ENCODE measurements at places on chromosomes 4 and X.

DNA sequence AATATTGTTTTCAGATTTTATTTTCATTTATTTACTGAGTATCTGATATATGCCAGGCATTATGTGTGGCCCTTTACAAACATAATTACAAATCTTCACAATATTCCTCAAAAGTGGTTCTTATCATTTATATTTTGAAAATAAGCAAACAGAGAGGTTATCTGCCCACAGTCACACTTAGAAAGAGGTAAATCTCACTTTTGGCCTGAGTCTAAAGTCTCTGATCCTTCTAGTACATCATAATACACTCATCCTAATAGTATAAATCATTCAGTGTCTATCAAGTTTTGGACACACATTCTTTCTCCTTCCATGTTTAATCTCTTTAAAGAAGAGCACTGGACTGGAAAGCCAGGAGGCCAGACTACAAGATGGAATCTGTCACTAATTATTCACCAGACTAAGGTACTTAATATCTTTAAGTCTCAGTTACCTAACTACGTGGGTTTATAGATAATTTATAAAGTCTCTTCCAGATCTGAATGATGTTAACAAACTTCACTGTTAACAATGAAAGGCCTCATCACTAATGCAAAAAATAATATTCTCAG, 281.3 kb downstream of the PPP3CA start:
- H3K36me3 ChIP-seq, result peaks cover 24% of the 10 kb centered on the region
- no peak for DNase-seq
- no peak overlapping the region for H3K27ac ChIP-seq
- no peak overlapping the region for H3K4me3 ChIP-seq
- H3K27me3 ChIP-seq, result no peaks in the 10 kb centered on the region

DNA sequence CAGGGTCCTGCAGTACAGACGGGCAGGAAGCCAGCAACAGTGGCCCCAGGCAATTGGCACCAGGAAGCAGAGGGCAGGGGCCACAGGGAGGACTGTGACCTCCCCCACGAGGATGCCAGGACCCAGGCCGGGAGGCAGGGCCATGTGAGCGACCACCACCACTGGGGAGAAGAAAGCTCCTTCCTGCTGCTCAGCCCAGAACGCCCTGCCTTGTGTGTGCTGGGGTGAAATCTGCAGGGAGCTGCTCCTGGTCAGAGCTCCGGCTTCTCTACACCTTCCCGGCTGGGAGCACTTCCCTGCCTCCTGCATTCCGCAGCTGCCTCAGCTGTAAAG, 100.4 kb downstream of the HMX1 start:
- H3K4me3 ChIP-seq, result no peak overlapping the region
- H3K4me1 ChIP-seq, result no peaks in the 10 kb centered on the region
- H3K27ac ChIP-seq, result no peak overlapping the region
- no peak for DNase-seq

DNA sequence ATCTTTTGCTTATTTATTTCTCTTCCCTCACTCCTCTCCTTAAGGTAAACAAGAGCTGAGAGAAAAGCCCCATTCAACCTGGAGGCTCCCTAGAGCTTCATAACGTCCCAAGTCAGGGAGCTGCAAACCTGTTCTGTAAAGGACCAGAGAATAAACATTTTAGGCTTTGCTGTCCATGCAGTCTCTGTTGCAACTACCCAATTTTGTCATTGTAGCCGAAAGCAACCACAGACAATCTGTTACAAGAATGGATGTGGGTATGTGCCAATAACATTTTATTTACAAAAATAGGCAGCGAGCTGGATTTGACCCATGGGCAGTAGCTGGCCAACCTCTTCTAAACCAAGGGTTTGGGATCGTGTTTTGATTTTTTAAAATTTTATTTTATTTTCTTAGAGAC, 71.3 kb upstream of the TBL1X start:
- DNase-seq, result no peak
- peaks cover 20% of the 10 kb centered on the region for H3K4me1 ChIP-seq
- H3K27ac ChIP-seq, result no peak overlapping the region

DNA sequence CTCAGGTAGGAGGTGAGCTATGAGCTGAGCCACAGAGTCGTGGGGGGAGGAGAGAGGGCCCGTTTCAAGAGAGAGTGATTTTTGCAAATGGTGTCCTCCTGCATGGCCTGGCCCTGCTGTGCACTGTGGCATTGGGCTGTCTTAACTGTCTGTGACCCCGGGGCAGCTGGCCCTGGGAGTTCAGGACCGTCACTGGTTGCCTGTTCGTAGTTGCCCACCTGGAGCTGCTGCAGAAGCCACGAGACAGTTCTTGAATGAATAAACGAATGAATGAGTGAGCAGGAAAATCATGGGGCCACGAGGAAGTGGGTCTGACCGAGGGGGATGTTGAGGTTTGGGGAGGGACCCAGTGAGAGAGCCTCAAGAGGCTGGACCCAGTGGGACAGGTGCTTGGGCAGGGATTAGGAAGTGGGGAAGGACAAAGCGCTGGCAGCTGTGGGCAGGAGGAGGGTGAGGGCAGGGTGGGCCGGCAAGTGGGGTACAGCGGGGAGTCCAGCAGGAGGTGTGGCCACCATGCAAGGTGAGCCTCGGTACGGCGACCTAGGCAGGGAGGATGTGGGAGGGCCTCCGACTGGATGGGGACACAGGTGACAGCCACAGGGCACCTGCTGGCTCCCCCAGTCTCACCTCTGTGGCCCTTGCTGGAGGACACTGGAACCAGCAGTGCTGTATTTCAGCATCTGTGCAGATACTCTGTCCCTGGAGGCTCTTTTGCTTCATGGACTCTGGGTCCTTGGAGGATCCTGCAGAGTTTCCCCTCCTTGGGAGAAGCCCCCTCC, 10.2 kb downstream of the RGS12 start:
- no peaks in the 10 kb centered on the region for H3K36me3 ChIP-seq
- DNase-seq, result no peak
- peak overlapping the region; percentile 49 for H3K27ac ChIP-seq
- H3K4me1 ChIP-seq, result peaks cover 43% of the 10 kb centered on the region
- peaks cover 15% of the 10 kb centered on the region for H3K27me3 ChIP-seq

DNA sequence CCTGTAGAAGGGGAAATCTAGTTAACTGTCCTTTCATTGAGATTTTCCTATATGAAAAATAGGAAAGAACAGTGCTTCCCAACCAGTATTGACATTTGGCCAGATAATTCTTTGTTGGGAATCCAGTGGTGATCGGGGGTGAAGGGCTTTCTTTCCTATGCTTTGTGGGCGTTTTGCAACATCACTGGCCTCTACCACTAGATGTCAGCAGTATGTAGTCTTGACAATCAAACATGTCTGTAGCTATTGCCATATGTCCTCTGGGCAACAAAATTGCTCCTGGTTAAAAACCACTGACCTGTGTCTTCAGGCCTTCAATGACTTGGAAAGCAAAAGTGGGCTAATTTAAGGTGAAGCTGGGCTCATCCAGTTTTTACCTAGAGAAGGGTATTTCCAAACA, 658.5 kb downstream of the DACH2 start:
- H3K4me3 ChIP-seq, result no peak overlapping the region
- H3K27me3 ChIP-seq, result no peaks in the 10 kb centered on the region
- no peak overlapping the region for H3K27ac ChIP-seq
- H3K4me1 ChIP-seq, result no peaks in the 10 kb centered on the region

GRCh38 chr4:139553751-139554641, 2.0 kb downstream of the SETD7 start:
- H3K4me1 ChIP-seq, result peaks cover 25% of the 10 kb centered on the region
- DNase-seq, result peak; percentile 9
- no peaks in the 10 kb centered on the region for H3K27me3 ChIP-seq
- no peaks in the 10 kb centered on the region for H3K36me3 ChIP-seq

GRCh38 chr4:151540728-151541388, 131.9 kb downstream of the FHIP1A start:
- no peak overlapping the region for H3K27ac ChIP-seq
- no peaks in the 10 kb centered on the region for H3K36me3 ChIP-seq
- no peak for DNase-seq
- H3K4me1 ChIP-seq, result no peaks in the 10 kb centered on the region
- no peaks in the 10 kb centered on the region for H3K27me3 ChIP-seq

- no peak for DNase-seq
- no peak overlapping the region for H3K4me3 ChIP-seq
- no peak overlapping the region for H3K27ac ChIP-seq
- no peaks in the 10 kb centered on the region for H3K36me3 ChIP-seq
Measured at GRCh38 chr4:99264927-99265326, 25.9 kb downstream of the ADH1A start.

- no peak overlapping the region for H3K27ac ChIP-seq
- H3K36me3 ChIP-seq, result no peaks in the 10 kb centered on the region
- H3K27me3 ChIP-seq, result no peaks in the 10 kb centered on the region
- H3K4me1 ChIP-seq, result no peaks in the 10 kb centered on the region
- H3K4me3 ChIP-seq, result no peak overlapping the region
- no peak for DNase-seq
Measured at GRCh38 chr4:9976781-9977180, 44.5 kb downstream of the SLC2A9 start.

GRCh38 chr4:25842229-25842845, 20.5 kb downstream of the SEL1L3 start:
- peaks cover 22% of the 10 kb centered on the region for H3K4me1 ChIP-seq
- peak; percentile 64 for DNase-seq
- H3K36me3 ChIP-seq, result peaks cover 8% of the 10 kb centered on the region
- H3K4me3 ChIP-seq, result no peak overlapping the region

All from natural killer cell (primary cell).